Testis (tissue), 5 donors: ENCODE measurements at places on chromosomes 2 and 18. TPM values are rescaled to one million over a fixed set of nuclear protein-coding genes. Genes with fewer than 3 reads are reported as not detected.

KLHL41 gene
- 4.3 TPM for total RNA-seq

RAPGEF4 gene
- 42.6 TPM for total RNA-seq

NXPH2 gene
- total RNA-seq = not detected

CD8A gene
- 0.31 TPM for total RNA-seq

MRO gene
- total RNA-seq = 134 TPM

SETBP1 gene
- total RNA-seq = 33.1 TPM

PCARE gene
- total RNA-seq = 0.06 TPM

MALT1 gene
- 36.6 TPM for total RNA-seq

DRC1 gene
- total RNA-seq = 8.8 TPM

KCNE4 gene
- 2.3 TPM for total RNA-seq

IL1RL1 gene
- 5.8 TPM for total RNA-seq

GPR155 gene
- 3.6 TPM for total RNA-seq

MOGAT1 gene
- total RNA-seq = not detected

LYPD1 gene
- 0.50 TPM for total RNA-seq

RPRM gene
- 2.4 TPM for total RNA-seq

TMBIM1 gene
- 59.9 TPM for total RNA-seq

LIPT1 gene
- 14.1 TPM for total RNA-seq

CNRIP1 gene
- total RNA-seq = 5.8 TPM

FAM210A gene
- total RNA-seq = 28.7 TPM

ZBTB14 gene
- total RNA-seq = 17.7 TPM
